ENCODE measurements at places on chromosomes 5 and 9. TPM values are rescaled to one million over a fixed set of nuclear protein-coding genes. Genes with fewer than 3 reads are reported as not detected.
A peak's percentile ranks its signal among the peaks of the same experiment; 100 is the strongest.

The EIF4EBP3 gene
- total RNA-seq = 7.0 TPM

DNA sequence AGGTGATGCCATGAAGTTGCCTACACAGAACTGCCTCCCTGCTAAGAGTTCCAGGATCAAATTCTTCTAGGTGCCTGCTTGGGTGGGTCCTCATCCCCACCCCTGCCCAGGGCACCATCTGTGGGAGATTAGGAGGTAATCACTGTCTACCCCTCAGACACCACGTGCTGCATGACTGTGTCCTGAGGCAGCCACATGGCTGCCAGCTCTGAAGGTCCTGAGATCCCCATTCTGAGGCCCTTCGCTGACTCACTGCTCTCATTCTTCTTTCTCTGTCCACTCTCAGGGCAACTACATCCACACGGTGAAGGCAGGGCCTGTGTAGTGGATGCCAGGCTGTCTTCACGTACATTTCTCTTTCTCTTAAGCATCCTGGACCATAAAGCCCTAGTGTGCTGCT, 222.9 kb upstream of the ANKRD55 start:
- no peaks in the 10 kb centered on the region for H3K27me3 ChIP-seq
- H3K4me3 ChIP-seq = no peak overlapping the region
- no peak overlapping the region for H3K27ac ChIP-seq
- peaks cover 4% of the 10 kb centered on the region for H3K36me3 ChIP-seq
- H3K4me1 ChIP-seq = no peaks in the 10 kb centered on the region

- no peak overlapping the region for H3K4me3 ChIP-seq
- peaks cover 9% of the 10 kb centered on the region for H3K4me1 ChIP-seq
- no peak overlapping the region for H3K27ac ChIP-seq
- no peak for DNase-seq
These were observed 111.8 kb upstream of the NTRK2 start for GRCh38 chr9:84557751-84558150.

- peak overlapping the region; percentile 48 for H3K27ac ChIP-seq
- H3K4me1 ChIP-seq = peaks cover 54% of the 10 kb centered on the region
- H3K27me3 ChIP-seq = peaks cover 12% of the 10 kb centered on the region
- H3K36me3 ChIP-seq = no peaks in the 10 kb centered on the region
- DNase-seq = peak; percentile 62
These were observed 51.7 kb downstream of the SHB start for GRCh38 chr9:38017149-38017884.

DNA sequence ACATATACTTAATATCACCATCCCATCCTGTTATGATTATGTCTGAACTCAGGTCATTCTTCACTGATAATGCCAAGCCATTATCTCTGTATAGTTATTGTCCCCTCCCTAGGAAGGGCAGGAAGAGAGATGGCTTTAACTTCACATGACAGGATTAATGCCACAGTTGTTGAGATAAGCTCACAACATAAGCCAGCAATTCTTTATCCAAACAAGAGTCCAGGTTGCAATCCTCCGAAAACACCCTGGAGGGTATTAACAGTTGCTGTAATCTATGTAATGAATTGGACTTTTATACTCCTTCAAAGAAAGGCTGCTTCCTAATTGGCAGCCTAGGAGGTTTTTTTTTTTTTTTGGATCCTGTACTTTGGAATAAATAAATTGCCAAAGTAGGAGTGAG, 779.4 kb downstream of the SEMA5A start:
- no peaks in the 10 kb centered on the region for H3K36me3 ChIP-seq
- H3K27ac ChIP-seq = no peak overlapping the region
- H3K4me1 ChIP-seq = no peaks in the 10 kb centered on the region
- peaks cover under 1% of the 10 kb centered on the region for H3K27me3 ChIP-seq
- H3K4me3 ChIP-seq = no peak overlapping the region

- H3K27me3 ChIP-seq = no peaks in the 10 kb centered on the region
- DNase-seq = no peak
- H3K36me3 ChIP-seq = peaks cover 4% of the 10 kb centered on the region
- no peak overlapping the region for H3K4me3 ChIP-seq
- no peaks in the 10 kb centered on the region for H3K4me1 ChIP-seq
- no peak overlapping the region for H3K27ac ChIP-seq
These were observed 57.3 kb downstream of the FGF18 start for GRCh38 chr5:171476701-171477100.

- H3K27me3 ChIP-seq = peaks cover 6% of the 10 kb centered on the region
- peak overlapping the region; percentile 24 for H3K27ac ChIP-seq
- no peaks in the 10 kb centered on the region for H3K36me3 ChIP-seq
These were observed 4.4 kb downstream of the CRB2 start for GRCh38 chr9:123360161-123361085.

Measured in glutamatergic neuron (in vitro differentiated cells).